ENCODE measurements at places on chromosomes 3 and 15. TPM values are rescaled to one million over a fixed set of nuclear protein-coding genes. Genes with fewer than 3 reads are reported as not detected.

CCR3 gene
- total RNA-seq: not detected

DNA sequence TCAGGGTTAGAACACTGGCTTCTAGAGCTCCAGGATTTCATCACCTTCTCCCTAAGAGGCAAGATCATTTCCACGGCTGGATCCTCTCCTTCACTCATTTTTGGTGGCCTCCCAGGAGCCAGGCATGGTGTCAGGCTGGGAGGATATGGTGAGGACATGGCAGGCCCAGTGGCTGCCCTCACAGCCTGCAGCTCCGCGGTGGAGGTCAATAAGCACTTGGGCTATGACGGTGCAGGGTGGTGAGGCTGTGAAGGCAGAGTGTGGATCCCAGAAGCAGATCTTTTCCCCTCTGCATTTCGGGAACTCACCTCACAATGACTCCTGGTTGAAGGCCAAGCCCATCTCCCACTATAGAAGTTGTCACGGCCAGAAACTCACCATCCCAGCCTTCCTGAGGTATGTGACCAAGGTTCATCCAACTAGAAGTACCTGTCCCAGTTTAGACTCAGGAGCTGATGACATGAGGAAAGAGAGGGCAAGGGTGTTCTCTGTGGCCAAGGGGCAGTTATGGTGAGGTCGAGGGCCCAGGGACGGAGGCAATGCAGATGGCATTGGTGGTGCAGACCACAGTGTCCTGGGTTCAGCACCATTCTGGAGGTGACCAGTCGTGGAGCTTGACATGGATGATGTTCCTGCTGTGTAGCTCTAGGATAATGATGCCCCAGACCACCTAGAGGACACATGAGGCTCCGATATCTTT, 100.1 kb upstream of the SMAD3 start:
- DNase-seq: no peak

GRCh38 chr3:41199866-41200668, 762 bp downstream of the CTNNB1 start:
- DNase-seq: peak; percentile 52

- DNase-seq: no peak
Measured at GRCh38 chr15:81327516-81327915, 3.6 kb upstream of the STARD5 start.
